Hematopoietic multipotent progenitor cell (in vitro differentiated cells): ENCODE measurements at places on chromosomes 7 and 10.

GRCh38 chr10:72855129-72855528 is 38.4 kb upstream of the OIT3 start:
- no peak for DNase-seq

- no peak for DNase-seq
These were observed 147.3 kb downstream of the NRCAM start for GRCh38 chr7:108308903-108309302.

GRCh38 chr7:155587486-155587885 is 41.1 kb upstream of the CNPY1 start:
- DNase-seq = no peak

DNA sequence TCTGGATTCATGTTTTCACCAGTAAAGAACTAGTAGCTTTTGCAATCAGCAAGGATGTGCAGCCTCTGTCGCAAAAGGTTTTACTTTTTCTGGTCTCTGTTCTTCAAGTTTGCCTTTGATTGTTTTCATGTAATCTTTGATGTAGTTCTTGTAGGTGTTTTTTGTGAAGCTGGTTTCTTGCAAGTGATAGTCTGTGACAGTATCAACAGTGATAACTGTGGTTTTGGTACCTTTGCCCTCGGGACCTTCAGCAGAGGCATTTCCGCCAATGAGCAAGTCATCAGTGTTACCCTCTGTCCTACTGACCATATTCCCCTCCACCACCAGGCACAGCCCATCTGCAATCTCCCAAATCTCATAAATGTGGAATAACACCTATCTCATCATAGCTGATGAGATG is 55.1 kb downstream of the IPMK start:
- DNase-seq = no peak

DNA sequence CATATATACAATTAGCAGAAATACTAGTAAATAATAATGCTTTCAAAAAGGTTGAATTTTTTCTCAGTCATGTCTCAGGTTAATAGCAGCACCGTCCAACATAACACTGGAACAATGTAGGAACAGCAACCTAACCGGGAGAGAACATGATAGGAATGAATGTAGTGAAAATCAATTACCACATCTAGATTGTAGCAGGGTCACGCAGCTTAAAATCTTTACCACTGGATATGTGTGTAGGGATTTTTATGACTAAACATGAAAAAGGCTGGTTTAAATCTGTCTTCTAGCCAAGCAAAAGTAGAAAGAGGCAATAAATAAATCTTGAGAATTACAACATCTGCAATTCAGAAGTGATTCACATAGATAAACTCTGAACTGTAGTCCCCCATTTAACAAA is 326.0 kb downstream of the DGKB start:
- DNase-seq = no peak

DNA sequence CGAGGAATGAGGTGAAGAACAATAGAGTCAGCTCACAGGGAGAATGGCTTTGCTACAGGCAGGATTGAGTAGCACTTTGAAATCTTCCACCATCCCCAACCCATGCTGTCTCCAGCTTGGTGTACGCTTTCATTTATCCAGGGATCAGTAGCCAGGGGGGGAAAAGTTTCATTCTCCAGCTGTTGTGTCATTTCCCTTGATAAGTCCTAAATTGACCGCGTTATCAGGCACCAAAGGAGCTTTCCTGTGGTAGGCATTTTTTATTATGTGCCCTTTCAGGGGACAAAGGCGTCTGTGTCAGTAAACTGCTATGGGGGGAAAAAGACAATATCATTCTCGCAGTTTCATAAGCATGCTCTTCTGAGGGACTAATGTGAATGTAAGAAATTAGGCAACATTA is 106.6 kb upstream of the YAE1 start:
- DNase-seq = no peak

- DNase-seq = no peak
These were observed 83.5 kb upstream of the IKZF1 start for GRCh38 chr7:50221028-50221427.

DNA sequence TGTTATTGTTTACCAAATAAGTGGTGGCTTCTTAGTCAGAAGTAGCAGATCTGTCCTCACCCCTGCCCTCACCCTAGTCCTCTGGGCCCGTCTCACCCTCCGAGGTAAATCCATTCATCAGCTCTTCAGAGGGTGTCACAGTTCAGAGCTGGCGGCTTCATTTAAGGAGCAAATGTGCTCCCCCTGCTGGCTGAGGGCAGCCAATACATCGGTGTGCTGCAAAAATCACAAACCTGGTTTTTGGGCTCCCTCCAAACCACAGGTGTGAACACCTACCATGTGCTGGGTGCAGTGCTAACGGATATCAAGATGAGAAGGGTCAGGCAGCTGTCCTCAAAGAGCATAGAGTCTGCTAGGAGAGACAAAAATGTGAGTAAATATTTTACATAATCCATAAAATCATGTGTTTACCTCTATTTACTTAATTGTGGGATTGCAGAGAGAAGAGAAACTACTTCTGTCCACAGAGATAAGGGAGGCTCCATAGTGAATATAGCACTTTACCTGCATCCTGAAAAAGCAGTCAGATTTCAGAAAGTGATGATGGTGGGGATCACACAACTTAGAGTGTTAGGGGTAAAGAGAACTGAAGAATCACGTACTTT is 15.5 kb upstream of the CRTAC1 start:
- peak; percentile 75 for DNase-seq
